ENCODE measurements at places on chromosomes 2 and 18.

- DNase-seq: no peak
Observed at GRCh38 chr2:42051543-42052235, 3.9 kb downstream of the PKDCC start.

DNA sequence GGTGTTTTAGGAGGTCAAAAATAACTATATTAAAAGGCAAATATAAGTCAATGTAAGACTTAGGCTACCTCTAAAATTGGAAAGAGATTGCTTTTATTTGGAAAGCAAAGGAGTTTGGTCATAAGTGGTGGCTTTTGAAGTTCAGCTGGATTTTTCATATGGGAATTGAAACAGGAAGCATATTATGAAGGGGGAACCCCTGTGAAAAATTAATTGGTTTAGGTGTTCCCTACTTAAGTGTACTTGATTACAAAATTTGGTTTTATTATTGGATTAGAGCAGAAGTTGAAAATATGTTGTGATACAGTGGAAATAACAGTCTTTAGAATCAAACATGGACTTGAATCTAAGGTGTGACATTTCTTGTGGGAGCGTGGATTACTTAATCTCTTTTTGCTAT lies 121.4 kb upstream of the TTC27 start:
- DNase-seq: no peak

GRCh38 chr2:36456227-36457175 lies 100.9 kb downstream of the CRIM1 start:
- DNase-seq: no peak

GRCh38 chr2:10036095-10036884 lies 7.1 kb upstream of the KLF11 start:
- peak; percentile 89 for DNase-seq

DNA sequence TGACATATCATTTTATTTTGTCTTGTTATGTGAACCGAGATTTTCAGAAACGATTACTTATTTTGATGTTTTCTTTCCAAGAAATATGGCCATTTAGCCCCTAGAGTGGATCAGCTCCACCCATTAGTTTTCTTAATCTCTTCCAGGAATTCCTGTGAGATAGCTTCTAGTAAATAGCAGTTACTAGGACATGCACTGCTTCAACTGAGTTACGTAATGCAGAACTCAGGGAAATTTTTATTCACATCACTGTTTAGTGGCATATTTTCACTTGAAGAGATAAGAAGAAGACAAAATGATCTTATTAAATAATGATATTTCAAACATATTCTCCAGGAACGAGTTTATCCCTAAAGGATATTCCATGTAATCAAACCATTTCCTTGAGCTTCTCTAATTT lies 573.5 kb upstream of the CNTNAP5 start:
- DNase-seq: no peak
